ENCODE measurements at places on chromosomes 1 and 21.

DNA sequence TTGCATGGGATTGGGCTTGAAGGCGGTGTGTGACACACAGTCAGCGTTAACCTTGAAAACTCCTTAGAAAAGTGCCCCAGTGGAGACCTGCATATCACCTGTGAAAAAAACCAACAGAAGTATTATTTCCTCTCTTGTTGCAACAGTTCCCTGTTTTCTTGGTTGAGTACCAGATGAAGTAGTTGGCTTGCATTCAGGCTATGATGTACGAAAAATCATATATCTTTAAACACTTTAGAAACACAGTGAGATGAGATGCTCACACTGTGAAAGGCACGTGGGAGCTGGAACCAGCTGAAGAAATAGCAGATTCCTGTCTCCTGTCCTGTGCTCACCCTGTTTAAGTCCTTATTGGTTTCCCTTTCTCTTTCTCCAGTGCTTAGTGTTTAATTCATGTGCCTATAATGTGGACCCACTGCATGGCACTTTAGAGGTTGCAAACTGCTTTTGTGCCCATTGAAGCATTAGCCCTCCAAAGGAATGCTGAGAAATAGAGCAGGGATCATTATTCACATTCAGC is 2.8 kb downstream of the CAMK1G start:
- DNase-seq: no peak

- no peak for DNase-seq
Measured at GRCh38 chr1:19067182-19067911, 110.9 kb upstream of the IFFO2 start.

GRCh38 chr1:145985502-145986439 is 10.6 kb downstream of the TXNIP start:
- no peak for DNase-seq

DNA sequence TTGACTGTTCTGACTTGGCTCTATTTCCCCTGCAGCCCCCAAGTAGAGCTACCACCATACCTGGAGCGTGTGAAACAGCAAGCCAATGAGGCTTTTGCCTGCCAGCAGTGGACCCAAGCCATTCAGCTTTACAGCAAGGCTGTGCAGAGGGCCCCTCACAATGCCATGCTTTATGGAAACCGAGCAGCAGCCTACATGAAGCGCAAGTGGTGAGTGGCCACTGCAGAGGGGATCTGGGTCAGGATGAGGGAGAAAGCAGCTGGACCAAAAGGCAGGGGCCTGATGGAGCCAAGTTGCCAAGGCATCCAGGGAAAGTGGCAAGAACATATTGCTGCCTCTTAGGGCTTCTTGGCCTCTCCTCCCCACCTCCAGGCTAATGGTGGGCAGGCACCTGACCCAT is 24.1 kb upstream of the TMEM222 start:
- DNase-seq: no peak

- no peak for DNase-seq
Measured at GRCh38 chr1:235074523-235075047, 54.1 kb downstream of the TOMM20 start.

DNA sequence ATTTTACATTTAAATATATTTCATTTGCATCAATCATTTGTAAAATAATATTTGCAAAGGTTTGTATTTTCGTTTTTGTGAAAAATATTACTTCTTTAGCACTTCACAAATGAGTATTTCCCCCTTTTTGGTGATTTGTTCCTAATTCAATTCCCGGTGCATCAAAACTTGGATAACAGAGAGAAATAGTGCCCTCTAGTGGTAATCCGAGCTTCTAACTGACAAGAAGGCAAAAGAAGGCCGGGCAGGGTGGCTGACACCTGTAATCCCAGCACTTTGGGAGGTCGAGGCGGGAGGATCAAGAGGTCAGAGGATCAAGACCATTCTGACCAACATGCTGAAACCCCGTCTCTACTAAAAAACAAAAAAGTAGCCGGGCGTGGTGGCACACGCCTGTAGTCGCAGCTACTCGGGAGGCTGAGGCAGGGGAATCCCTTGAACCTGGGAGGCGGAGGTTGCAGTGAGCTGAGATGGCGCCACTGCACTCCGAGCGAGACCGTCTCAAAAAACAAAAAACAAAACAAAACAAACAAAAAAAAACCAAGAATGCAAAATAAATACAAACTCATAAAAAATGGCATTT is 137.7 kb downstream of the COL11A1 start:
- DNase-seq: no peak

DNA sequence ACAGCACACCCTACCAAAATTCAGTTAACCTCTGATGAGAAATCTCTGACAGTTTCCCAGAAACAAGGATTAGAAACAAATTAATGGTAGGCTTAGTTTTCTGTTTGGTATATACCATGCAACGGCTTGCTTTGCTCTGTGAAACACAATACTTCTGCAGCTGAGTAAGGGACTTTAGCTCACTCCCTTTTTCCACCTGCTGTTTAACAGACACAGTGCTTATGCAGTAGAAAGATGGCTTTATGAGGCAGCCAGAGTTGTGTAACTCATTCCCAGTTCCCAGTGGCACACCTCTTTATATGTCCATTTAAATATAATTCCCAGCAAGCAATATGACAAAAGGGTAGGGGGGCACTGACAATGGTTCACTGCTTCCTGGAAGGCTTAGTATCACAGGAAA is 124.0 kb downstream of the PIGK start:
- DNase-seq: no peak

DNA sequence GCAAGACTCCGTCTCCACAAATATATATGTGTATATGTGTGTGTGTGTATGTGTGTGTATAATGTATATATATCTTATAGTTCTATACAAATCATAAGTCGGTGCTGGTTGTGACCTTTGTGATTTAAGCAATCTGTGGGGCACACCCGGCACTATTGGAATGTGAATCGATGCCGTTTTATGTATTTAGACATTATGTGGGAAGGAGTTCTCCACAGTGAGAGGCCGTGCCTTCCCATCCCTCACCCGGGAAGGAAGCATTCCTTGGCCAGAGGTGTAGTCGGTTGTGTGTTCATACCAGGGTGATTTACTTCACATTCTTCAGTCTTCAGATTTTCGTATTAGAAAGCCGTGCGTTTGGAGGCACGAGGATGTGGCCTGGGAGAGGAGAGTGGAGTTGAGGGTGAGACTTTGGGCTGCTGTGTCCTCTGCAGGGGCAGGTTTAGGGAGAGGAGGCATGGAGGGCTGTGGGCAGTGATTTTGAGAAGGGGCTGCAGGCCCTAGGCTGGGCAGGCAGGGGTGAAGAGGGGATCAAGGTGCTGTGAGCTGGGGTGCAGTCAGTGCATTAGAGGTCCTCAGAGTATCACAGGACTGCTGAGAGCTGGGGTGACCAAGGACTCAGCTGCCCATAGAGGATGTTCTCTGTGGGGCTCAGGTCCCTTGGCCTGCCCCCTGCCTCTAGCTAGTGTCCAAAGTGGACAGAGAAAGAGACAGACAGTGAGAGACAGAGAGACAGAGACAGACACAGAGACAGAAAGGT is 57.7 kb downstream of the TRIM11 start:
- no peak for DNase-seq

- DNase-seq: no peak
Measured at GRCh38 chr1:54842206-54842915, 41.2 kb upstream of the TTC22 start.

DNA sequence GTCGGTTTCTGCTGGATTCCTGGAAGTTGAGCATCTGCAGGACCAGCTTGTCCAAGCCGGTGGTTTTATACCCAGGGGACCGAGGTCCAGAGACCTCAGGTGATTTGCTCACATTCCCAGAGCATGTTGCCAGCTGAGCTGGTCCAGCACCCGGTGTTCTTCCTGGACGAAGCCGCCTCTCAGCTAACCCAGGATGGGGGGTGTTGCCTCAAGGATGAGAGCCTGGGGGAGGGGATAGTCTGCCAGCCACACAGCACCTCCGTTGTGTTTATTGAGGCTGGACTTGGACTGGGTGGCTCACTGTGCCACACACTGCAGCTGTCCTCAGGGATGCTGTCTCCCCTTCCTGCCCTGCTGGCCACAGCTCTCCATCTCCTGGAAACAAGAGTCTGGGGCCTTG is 1.5 kb downstream of the TMEM201 start:
- no peak for DNase-seq

- no peak for DNase-seq
Measured at GRCh38 chr1:224735159-224735558, 119.0 kb downstream of the CNIH3 start.

- no peak for DNase-seq
Measured at GRCh38 chr1:50328552-50328951, 94.7 kb downstream of the DMRTA2 start.

GRCh38 chr1:152227310-152227928 is 3.4 kb upstream of the HRNR start:
- DNase-seq: no peak

- peak; percentile 3 for DNase-seq
Measured at GRCh38 chr21:46112725-46113215, 14.9 kb downstream of the COL6A2 start.

- DNase-seq: peak; percentile 21
Measured at GRCh38 chr1:25447547-25447946, 16.9 kb downstream of the MACO1 start.

DNA sequence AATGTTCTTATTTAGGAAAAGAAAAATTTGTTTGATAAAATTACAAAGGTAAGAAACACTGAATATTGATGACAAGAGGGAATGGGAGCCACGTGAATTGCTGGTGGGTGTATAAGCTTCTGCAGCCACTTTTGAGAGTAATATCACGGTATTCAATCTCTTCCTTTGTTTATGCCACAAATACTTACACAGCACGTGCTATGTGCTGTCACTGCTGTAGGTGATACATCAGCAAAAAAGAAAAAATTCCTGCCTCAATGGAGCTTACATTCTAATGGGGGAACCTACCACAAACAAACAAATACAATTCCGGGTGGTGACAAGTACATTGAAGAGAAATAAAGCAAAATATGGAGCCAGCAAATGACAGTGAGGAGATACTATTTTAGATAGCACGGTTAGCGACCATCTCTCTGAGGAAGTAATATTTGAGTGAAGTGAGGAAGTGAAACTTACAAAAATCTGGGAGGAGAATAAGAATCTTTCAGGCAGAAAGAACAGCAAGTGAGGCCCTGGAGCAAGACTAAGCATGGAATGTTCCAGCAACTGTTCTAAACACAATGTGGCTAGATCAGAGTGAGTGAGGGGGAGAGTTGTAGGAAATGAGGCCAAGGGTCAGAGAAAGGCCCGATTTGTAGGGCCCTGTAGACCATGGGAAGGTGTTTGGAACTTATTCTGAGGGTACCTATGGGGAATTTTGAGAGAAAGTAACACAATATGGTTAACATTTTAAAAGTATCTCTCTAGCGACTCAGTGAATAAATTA is 2.6 kb upstream of the FCRLB start:
- no peak for DNase-seq

DNA sequence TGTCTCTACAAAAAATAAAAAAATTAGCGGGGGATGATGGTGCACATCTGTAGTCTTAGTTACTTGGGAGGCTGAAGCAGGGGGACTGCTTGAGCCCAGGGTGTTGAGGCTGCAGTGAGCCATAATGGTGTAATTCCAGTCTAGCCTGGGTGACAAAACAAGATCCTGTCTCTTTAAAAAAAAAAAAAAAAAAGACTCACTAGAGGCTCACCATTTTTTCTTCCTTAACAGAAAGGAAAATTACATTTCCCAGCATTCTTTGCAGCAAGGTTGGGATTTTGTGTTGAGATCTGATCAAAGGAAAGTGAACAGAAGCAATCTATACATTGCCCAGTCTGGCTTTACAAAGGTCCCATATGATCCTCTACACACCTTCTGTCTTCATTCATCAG is 21.5 kb downstream of the GFI1 start:
- no peak for DNase-seq

GRCh38 chr21:40074710-40075109 is 207.5 kb downstream of the PCP4 start:
- DNase-seq: no peak

DNA sequence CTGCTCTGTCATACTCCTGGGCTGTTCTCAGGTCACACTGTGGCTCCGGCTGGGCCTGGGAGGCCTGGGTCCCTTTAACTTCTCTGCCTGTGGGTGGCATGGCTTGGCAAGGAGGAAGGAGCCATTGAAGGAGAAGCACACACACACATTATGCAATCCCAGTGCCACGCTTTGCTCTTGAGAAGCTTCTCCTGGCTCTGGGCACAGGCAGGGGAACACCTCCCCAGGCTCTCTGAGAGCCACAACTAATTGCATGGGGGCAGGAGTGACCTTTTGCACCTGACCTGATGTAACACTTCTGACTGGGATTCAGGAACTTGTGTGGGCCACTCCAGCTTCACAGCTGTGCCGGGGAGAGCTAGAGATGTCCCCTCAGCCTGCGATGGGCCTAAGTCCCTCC is 23.1 kb downstream of the LGR6 start:
- DNase-seq: no peak

GRCh38 chr1:14103878-14104430 is 404.0 kb downstream of the PRDM2 start:
- DNase-seq: no peak

- no peak for DNase-seq
Measured at GRCh38 chr1:26027716-26028489, 6.3 kb downstream of the EXTL1 start.

DNA sequence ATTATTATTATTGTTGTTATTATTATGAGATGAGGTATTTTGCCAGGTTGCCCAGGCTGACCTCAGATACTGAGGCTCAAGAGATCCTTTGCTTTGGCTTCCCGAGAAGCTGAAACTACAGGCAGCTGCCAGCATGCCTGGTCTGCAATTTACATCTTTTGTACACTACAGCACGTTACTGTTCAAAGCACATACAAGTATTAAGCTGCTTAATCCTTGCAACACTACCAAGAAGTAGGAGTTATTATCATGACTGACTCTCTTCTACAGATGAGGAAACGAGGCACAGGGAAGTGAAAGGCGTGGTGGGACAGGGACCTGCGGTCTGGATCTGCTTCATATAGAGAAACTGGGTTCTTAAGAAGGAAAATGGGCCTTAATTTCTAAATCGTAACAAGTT is 11.6 kb downstream of the ERG start:
- no peak for DNase-seq

DNA sequence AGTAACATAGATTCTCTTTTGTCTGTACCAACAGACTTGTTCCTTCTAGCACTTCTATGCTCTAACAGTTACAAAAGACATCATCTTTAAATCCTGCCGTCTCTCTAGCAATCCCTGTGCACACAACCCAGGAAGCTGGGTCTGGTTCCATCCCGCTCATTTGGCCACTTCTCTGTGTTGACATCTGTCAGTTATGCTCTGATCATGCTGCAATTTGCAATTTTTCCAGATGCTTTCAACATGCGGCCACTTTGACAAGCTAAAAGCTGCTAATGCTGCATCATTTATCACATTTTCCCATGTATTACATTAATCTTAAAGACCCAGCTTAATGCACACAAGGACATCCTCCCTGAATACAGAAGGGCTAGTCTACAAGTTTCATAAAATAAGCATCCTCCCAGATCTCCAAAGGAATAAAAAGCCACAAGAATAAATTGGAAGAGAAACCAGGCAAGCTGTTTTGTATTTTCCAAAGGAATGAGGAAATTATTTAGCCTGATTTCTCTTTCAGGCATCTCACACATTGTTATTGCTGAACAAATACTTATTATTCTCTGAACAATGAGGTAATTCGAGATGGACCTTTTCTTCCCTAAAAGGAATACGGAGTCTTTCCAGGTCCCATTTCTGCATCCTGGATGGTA is 19.0 kb upstream of the LRRC52 start:
- DNase-seq: no peak

- no peak for DNase-seq
Measured at GRCh38 chr1:176996456-176997090, 167.9 kb downstream of the ASTN1 start.

All from activated T-helper 2 cell treated with anti-CD3 and anti-CD28 coated beads, Interferon-gamma antibody, Interleukin-2, Interleukin-4, amounts not matched to agents 10 μg/mL and 5 μg/mL and 100 μg/mL, durations not matched to agents 14 hours and 24 hours and 36 hours (primary cell).